Urinary bladder (tissue), 4 donors: ENCODE measurements at places on chromosomes 3 and 15.

DNA sequence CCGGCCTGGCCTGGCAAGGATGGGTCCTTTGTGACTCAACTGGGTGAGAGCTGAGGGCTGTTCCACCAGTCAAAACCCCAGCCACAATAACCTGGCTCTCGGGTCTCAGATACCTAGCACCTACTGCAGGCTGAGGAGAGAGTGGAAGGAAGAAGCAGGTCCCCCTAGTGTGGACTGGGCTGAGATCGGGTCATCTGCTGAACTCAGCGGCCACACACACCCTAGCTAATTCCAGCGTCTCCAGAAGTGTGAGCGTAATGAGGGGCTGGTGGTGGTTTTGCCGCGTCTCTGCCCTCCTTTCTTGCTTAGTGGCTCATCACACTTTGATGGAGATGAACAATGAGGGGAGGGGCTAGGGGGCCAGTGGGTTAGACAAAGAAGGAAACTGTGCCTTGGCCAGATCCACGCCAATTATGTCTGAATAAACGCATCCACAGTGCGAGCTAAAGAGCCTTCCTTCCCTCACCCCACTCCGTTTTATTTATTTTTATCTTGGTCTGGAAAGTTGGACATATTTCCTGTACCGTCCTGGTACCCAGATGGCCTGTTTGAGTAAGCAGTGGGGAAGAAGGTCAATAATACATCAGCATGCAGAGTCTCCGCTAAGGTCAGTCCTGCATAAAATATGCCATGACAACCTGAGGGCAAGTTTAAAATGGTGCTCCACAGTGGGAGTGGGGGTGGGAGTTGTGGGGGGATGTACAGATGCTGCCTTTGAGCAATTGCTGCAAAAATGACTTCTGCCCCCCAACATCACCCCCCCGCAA is 370.0 kb downstream of the WDR72 start:
- DNase-seq, result no peak

GRCh38 chr3:59766200-59766872 is 716.5 kb upstream of the CFAP20DC start:
- peak; percentile 8 for DNase-seq

GRCh38 chr15:68634122-68634482 is 55.3 kb downstream of the CORO2B start:
- no peak for DNase-seq

DNA sequence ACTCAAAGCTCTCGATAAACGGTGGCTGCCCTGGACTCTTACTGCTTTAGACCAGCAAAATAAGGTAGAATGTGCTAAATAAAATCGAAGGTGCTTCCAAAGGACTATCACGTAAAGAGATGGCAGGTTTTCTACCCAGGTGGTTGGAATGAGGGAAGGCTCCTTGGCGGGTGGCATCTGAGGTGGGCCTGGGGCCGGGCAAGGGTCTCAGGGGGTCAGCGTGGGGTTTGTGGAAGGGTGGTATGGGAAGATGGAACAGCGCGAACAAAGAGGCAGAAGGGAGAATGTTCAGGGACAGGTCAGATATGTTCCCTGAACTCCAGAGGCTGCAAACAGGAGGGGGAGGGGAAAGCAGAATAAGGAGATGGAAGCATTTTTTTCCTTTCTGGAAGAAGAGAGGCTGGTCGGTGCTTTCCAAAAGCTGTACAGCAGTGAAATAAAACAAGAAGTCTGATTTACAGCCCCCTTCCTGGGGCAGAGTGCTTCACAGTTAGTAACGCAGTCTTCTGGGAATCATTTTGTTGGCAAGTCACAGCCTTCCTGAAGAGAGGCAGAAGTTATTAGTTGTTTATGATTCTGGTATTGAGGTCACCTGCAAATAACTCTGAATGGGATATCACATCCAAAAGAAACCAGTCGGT is 58.3 kb upstream of the ATG7 start:
- no peak for DNase-seq

DNA sequence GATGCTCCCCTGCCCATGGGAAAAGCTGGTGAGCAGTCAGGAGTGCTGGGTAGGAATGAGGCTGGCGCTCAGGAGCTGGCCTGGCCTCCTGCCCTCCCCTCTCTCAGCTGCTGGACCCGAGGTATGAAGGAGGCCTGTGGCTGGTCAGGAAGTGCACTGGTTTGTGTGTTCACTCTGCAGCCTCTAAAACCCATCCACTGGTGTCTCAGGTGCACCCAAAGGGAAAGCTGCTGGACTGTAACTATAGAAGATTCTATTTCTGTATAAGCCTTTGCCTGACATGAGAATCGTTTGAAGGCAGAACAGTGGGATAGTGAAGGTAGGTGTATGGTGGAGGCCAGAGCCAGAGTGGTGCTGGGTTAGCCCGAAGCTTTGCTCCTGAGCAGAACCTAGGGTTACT is 5.7 kb upstream of the CPNE9 start:
- no peak for DNase-seq

DNA sequence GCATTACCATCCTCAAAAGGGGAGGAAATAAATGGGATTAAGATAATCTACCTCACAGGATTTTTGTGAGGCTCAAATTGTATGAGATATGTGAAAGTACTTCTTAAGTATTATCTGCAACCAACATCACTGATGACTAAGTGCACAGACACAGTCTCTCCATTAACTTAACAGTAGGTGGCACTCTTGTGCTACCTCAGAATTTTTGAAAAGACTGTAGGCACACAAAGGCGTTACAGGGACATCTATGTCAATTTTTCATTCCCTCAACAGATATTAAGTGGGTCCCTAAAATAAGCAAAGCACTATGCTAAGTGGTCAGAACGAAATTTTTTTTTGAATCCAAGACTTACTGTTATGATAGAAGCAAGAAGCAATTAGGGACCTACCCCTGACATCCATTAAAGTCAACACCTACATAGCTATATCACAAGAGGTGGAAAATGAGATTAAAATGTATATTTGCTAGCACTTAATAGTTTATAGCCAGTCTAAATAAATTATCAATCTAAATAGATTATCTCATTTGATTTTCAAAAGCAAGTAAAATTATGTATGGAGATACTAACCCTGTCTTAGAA is 52.9 kb downstream of the RYK start:
- no peak for DNase-seq

- no peak for DNase-seq
Measured at GRCh38 chr3:149101154-149101553, 14.8 kb upstream of the HLTF start.

DNA sequence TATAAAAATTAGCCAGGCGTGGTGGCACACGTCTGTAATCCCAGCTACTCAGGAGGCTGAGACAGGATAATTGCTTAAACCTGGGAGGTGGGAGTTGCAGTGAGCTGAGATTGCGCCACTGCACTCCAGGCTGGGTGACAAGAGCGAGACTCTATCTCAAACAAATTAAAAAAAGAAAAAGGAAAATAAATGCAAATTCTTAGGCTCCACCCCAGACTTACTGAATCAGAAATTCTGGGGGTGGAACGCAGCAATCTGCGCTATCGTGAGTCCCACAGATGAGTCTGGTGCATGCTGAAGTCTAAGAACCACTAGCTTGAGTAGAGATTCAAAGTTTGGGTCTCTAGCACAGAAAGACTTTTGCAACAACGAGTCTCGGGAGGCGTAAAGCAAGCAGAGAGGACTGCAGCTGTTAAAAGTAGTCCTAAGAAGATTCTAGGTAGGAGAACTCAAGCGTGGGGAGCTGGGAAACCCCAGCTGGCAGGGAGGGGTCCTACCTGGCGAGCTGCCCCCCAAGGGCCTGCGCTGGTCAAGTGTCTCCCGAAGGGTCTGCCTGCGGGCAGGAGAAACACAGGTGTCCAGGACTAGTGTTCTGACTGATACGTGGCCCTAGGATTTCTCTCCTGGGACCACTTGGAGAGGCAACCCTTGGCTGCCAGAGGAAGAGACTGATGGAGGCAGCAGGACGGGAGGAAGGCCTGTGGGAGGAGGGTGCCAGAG is 21.9 kb downstream of the CEP19 start:
- DNase-seq, result no peak

DNA sequence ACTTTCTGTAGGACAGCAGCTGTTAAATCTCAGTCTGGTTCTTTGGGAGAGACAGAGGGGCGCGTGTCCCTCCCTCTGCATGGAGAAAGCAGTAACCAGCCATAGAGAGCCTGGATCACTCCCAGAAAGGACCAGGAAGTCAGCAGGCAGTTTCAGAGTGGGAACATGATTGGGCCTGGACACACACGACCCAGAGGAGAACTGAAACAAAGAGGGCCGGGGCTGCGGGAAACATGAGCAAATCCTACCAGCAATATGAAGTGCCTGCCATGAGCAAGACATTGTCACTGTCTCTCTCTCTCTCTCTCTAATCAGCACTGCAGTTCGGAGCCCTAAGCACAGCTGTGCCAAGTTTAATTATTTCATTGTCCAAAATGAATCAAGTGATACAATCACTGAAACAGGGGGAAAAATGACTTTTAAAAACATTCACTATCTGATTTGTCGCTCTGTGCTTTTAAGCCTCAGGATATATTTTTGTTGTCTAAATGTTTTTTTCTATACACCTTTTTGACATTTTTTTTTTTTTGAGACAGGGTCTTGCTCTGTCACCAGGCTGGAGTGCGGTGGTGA is 17.6 kb downstream of the MUC13 start:
- DNase-seq, result no peak
